ENCODE measurements at places on chromosomes 5 and 9. TPM values are rescaled to one million over a fixed set of nuclear protein-coding genes. Genes with fewer than 3 reads are reported as not detected.

Gene SARDH
- total RNA-seq = 5.5 TPM

GRCh38 chr9:6049798-6050197, 34.4 kb upstream of the RANBP6 start:
- peak; percentile 13 for DNase-seq

DNA sequence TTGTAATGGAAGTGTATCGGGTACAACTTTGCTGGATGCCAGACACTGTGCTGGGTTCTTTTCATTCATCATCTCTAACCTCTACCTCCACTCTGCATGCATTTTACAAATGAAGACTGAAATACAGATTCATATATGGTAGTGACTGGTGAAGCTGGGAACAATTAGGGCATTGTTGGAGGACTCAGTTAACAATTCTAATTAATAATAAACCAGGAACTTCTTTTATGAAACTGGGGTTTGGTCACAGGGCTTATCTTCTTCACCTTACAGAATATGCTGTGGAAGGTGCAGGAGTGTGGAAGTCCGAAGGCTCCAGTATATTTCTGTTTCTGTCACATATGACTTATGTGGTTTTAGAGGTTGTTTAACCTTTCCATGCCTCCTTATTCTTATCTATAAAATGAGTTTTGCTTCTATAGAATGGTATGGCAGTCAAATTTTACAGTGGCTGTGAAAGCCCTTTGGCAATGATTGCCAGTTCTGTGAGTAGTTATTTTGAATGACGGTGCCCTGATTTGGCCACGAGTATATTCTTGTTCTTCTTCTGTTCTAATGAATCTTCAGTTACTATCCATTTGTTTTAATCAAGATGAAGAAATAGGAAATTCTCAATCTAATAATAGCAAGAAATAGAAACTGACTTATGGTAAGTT, 284.7 kb downstream of the GABRB2 start:
- no peak for DNase-seq

GRCh38 chr5:79474367-79475151, 39.4 kb downstream of the HOMER1 start:
- DNase-seq = no peak

- DNase-seq = no peak
Observed at GRCh38 chr5:132758451-132758850, 11.2 kb downstream of the CCNI2 start.

All from fibroblast of villous mesenchyme (primary cell).